ENCODE measurements at places on chromosomes 2 and 18. TPM values are rescaled to one million over a fixed set of nuclear protein-coding genes. Genes with fewer than 3 reads are reported as not detected.

The SERPINB11 gene
- polyA plus RNA-seq = not detected

The GAREM1 gene
- polyA plus RNA-seq = 30.8 TPM

The FMNL2 gene
- 86.0 TPM for polyA plus RNA-seq

The RGPD3 gene
- 0.21 TPM for polyA plus RNA-seq

DNA sequence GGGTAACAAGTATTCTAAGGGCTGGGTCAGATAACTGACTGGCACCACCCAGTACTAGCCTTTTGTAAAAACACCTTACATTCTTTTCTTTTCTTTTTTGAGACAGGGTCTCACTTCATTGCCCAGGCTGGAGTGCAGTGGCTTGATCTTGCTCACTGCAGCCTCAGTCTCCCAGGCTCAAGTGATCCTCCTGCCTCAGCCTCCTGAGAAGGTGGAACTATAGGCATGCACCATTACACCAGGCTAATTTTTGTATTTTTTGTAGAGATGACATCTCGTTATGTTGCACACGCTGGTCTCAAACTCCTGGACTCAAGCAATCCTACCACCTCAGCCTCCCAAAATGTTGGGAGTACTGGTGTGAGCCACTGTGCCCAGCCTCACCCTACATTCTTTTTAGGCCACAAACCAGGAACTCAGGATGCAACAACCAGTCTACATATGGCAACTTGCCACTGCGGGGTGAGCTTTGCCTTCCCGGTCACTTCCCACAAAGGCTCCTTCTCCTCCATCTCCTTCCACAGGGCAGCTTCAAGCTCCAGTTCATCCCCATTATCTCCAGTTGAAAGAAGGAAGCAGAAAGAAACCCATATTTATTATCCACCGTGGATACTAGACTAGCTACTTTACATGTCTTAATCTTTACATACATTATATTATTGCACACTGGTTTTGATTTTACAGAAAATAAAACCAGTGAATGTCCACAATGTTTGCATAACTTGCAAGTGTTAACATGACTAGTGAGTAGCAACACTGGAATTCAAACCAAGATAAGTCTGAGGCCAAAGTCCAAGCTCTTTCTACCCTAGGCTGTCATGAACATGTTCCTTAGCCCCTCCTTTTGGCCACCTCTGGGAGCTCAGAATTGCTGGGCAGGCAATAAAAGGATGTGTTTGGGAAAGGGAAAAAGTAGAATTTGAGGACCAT, 23.7 kb upstream of the AP1S3 start:
- DNase-seq = no peak

- no peak for DNase-seq
Measured at GRCh38 chr2:236969767-236970655, 115.7 kb upstream of the COPS8 start.

GRCh38 chr2:29001806-29002205, 20.7 kb downstream of the TOGARAM2 start:
- DNase-seq = no peak

Measured in renal pelvis (tissue), 12 donors.